ENCODE measurements at places on chromosomes 4 and X.

DNA sequence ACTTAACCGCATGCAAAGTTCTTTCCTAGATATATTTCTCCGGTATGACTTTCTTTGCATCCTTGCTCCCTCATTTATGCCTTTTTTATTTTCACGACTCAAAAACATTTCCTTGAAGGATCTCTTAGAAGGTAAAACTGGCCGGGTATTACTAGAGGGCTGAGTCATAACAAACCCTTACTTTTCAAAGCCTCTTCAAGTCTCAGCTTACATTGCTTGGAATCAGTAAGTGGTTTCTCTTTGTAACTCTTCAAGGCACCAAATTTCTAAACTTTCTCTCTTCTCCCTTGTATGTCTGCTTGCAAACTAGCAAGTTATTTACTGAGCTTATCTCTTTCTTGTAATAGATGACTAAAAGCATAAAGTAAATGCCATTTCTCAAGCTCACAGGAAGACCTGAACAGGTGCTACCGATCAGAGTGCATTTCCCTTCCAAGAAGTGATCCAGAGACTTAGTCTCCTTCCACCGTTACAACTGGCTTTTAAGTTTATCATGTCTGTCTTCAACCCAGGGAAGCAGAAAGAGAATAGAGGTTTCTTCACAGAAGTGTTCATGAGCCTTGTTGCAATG lies 75.5 kb downstream of the ANXA10 start:
- DNase-seq, result no peak

DNA sequence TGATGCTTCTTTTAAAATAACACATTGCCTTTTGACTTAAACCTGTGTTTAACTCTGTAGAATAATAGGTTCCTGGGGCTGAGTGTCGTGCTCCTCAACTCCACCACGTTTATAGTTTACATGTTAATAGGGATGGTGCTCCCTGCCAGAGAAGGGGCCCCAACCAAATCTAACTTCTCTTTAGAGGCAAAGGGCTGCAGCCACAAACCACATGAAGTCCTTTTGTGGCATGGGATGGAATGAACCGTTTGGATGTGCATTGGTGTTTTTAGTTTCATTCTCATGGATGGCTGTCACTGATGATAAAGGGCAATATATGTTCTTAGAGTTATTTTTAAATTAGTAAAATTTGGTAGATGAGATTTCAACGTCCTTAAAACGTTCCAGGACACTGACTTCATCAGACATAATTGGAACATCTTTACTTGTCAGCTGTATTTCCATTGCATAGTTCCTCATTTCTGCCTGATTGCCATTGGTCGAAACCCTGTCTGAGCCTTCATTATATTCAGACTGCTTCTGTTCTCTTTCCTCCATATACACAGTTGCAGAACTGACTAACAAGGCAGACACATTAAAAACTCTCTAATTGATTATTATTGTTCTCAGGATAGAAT lies 60.4 kb upstream of the HPF1 start:
- no peak for DNase-seq

GRCh38 chrX:7927259-7928167 lies at the start of gene PNPLA4:
PNPLA4 (minus strand) TSS chrX:7927413; CDS start chrX:7926119, 1,294 bp downstream.
- DNase-seq, result no peak

DNA sequence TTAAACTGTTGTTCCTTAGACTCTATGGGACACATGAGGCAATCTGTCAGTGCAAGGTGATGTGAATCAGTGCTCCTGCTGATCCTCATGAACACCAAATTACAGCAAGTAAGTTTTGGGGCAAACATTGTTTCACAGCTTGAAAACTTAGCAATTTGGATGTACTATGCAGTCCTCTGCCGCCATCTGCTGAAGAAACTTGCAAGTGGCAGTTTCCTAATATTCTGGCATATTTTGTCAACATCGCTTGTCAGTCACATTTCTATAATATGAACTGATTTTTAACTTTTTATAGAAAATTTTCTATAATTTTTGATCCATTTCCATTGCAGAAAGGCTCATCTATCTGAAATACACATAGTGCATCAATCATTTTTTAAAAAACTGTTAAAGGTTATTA lies 56.3 kb downstream of the ZAR1 start:
- no peak for DNase-seq

GRCh38 chr4:182604953-182605352 lies 312.2 kb downstream of the DCTD start:
- no peak for DNase-seq

GRCh38 chr4:166230841-166231240 lies 357.8 kb downstream of the TLL1 start:
- no peak for DNase-seq

GRCh38 chr4:150381609-150382008 lies 200.3 kb upstream of the MAB21L2 start:
- no peak for DNase-seq

- no peak for DNase-seq
Measured at GRCh38 chr4:133146574-133147241, 2.4 kb upstream of the PCDH10 start.

DNA sequence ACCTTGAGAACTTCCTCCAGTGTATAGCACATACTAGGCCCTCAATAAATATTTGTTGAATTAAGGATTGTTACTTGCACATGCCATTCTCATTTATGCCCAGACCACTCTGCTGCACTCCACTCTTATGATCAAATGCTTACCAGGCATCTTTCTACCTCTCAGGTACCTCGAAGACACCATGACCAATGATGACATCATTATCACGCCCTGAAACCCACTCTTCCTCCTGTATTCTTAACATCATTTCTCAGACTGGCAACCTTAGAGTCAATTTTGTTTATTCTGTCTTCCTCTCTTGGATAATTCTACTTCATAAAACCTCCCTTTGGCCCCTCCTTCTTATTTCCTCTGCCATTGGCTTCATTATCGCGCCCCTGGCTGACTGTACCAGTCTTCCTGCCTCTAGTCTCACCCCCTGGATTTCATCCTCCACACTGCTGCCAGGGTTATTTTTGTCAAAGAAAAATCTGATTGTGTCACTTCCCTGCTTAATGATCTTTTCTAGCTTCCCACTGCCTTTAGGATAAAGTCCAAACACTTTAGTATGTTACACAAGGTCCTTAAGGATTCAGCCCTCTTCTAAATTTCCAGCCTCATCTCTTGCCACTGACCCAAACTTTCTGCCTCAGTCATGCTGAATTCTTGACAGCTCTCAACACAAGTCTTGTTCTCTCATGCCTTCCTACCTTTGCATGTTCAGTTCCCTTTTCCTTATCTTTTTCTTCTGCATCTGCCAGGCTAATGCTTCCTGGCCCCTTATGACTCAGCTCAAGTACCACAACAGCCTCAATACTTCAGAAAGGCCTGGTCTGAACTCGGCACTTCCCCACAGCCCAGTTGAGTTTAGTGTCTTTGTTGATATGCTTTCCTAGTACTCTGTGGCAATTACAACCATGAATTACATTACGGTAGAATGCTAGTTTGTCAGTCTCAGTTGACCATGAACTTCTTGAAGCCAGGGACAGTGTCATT lies 45.8 kb downstream of the HDAC8 start:
- DNase-seq, result no peak

DNA sequence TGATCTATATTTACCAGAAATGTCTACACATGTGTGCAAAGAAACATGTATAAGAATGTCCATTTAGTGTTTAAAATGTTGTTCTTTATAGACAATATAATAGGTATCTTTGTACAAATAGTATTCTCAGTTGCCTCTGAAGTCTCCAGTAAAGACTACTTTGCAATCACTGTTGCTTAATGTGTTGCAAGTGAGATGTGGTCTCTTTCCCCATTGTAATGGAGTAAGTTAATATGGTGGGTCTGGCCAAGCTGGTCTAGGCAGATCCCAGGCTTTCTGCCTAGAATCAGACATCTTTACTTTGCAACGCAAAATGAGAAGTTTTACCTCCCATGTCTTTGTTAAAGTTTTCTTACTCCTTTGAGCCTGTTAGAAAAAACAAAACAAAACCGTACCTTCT lies 144.8 kb downstream of the GABRA3 start:
- no peak for DNase-seq

GRCh38 chr4:41835321-41835995 lies 86.9 kb upstream of the PHOX2B start:
- DNase-seq, result no peak

GRCh38 chr4:33283818-33284217 lies 2563.6 kb downstream of the PCDH7 start:
- DNase-seq, result no peak

DNA sequence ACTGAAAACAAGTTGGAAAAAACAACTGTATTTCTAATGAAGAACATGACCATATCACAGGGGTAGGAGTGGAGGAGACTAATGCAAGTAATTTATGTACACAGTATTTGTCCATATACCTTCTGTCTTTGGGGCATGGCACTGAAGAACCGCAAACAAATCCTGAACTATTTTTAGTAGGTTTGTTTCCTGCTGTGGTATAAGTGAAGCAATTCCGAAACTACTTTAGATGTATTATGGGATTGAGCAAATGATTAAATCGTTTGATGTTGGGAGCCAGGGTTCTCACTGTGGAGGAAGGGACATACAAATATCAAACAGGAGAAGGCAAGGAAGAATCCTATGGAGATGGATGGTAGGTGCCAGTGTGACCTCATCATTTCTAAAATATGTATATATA lies 18.9 kb upstream of the SH3KBP1 start:
- no peak for DNase-seq

- DNase-seq, result no peak
Measured at GRCh38 chr4:26302031-26302899, 18.5 kb upstream of the RBPJ start.

DNA sequence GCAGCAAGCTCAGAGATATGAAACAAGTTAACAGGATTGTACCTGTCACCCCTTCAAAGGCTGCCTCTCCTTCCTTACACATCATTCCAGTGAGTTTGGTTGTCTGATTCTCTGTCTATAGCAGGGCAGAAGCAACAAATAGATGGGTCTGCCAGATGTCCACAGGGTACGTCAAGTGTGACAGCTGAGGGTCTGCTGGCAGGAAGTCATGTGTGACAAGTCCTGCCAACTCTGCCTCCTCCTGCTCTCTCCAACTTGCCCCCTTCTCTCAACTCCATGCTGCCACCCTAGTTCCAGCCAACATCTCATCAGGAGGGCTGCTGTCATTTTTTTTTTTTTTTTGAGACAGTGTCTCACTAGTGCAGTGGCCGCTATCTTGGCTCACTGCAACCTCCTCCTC lies 109.2 kb downstream of the NSUN7 start:
- DNase-seq, result no peak

- no peak for DNase-seq
Measured at GRCh38 chrX:78384486-78384885, 57.1 kb upstream of the CYSLTR1 start.

Measured in iPS DF 6.9 (cell line).